ENCODE measurements at places on chromosomes 2 and 18.

DNA sequence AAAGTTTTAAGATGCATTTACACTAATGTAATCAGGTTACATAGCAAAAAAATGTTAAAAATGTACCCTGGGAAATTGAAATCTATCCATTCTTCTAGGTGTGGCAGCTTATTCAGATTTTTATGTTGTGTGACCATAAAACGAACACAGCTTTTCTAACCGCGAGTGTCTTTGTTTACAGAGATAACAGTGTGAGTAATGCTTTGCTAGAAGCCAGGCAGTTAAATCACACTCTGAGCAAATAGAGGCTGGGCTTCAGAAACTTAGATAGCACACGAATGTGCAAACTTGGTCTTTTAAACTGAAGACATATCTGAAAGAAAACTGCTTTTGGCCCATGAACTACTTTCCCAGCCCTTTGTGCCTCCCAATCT is 116.1 kb downstream of the SPTBN1 start:
- no peak for DNase-seq

DNA sequence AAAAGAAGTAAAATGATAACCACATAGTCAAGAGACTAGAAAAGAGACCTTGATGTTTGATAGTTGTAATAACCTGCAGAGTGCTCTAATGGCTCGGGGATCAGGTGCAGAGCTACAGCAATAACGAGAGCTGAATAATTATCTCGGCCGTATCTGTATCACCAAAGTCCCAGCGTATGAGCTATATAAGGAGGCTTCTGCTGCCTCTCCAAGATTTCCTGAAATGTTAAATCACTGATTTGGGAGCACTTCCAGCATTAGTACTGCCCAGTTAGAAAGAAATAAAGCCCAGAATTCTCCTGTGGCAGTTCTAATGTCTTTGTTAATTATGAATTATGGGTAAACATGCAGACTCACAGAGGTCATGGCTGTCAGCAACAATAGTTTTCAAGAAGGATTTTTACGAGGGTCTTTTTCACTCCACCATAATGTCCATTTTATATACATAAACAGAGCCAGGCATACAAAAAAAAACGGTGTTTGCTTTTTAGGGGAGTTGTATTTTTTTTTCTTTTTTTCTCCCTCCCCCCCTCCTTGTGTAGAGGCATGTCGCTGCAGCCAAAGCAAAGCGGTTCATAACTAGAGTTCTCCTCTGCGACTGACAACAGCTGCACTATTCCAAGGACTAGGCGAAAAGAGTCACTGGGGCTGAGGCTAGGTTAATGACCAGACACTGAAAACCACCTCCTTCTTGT is 168.3 kb upstream of the VRK2 start:
- DNase-seq: no peak

DNA sequence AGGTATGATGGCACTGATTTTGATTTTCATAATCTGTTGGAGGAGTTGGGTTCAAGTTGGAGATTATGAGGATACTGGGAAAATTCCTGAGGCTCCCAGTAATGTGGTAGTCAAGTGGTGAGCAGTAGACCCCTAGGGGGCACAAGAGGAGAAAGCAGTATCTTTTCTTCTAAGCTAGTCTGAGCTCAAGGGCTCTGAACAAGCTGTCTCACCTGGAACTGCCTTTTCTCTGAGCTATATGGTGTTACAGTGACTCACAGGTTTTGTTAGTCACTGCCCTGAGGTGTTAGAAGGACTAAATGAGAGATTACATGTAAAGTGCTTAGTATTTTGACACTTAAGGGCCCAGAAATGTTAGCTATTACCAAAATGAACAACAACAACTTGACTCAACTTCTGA is 42.2 kb downstream of the CD302 start:
- DNase-seq: peak; percentile 11

DNA sequence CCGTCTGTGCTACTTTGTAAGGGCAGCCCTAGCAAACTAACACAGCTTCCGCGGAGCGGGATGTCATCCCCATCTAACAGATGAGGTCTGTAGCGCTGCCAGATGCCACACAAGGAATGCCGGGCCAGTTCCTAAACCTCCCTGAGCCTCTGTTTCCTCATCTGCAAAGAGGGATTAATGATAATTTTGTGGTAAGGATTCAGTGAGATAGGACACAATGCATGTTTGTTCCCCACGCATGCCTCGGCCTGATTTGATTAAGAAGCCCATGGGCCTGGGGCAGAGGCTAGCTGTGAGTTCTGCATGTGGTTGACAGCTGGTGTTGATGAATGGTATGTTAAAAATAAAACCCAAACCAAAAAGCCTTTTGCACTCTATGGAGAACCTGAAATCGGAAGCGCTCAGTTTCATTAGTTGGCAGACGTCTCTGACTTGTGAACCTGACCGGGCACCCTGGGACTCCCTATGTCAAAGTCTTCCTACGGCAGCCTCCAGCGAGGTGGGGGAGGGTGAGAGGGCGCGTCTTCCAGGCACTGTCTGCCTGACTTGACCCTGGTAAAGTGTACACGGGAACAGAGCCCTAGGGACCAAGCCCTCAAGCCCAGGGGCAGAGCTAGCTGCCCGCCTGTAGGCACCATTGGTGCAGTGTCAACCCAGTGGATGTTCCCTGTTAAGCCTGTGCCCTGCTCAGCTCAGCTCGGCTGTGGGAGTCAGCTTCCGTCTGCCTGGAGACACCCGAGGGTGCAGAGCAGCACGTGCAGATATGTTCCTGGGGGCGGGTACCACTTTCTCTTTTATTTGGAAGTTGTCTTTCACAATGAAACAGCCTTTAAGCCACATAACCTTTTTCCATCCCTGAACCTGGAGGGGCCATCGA is 14.8 kb upstream of the INHBB start:
- no peak for DNase-seq

DNA sequence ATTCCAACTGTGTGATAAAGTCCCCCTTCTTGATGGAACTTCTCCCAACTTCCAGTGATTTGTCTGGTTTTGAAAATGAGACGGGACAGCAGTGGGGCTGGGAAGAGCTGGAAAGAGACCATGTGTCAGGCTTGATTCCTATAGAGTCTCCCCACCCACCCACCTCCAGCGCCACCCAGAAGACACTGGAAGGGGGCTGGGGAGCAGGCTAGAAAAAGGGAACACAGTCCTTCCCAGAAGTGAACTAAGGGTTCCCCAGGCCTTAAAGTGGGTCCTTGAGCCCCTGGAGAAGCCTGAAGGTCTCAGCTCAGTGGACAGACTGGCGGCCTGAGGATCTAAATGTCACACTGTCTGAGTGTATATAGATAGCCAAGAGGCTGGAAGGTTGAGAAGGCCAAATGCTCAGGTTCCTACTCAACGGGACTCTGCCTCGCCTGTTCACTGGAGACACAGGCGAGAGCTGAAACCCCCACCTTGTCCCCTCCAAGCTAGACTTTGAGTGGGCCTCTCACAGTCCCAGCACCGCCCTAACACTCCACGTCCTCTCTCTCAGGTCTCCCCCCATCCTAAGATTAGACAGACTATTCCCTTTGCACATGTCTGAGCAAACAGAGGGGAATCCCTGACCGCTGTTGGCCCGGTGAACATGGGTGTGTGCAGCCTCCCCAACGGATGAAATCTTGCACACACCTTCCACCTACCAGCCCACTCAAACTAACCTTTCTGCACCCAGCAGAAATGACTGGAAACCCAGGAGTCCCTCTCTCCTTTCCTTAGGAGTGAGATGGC is 1.6 kb downstream of the PKDCC start:
- no peak for DNase-seq

DNA sequence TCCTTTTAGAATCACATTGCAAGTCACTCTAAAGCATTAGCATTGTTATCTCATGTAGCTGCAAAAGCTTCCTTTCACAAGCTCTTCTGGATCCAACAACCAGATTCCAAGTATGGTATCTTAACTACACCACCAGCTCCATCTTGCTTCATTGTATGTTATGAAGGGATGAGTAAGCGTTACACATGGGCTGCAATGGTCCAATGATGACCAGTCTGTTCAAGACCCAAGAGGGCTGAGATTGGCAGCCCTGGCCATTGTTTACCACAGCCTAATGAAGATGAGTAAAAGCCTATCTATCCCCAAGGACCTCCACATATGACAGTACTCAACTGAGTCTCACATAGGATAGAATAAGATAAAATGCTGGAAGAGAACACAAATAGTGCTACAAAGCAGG is 6.3 kb downstream of the CFLAR start:
- no peak for DNase-seq

DNA sequence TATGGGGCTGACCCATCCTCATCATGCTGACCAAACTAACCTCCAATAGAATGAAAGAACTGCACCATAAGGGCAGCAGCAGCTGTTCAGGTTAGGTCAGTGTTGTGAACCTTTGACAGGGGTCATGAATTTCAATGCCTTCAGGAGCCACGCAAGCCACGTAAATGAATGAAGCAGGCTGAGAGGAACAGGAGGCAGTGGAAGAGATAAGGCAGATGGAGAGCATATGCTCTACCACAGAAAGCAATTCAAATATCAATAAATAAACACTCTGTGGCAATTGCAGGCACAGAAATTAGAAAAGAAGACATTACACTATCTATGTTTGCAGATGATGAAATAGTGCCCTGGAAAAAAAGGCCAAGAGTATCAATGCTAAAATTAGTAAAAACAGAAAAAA is 56.3 kb downstream of the SCG2 start:
- DNase-seq: no peak

Measured in stimulated activated CD8-positive, alpha-beta memory T cell treated with anti-CD3 and anti-CD28 coated beads, Interleukin-7, amount 100 ng/mL, for 48 hours (primary cell).